ENCODE measurements at places on chromosomes 4 and X. TPM values are rescaled to one million over a fixed set of nuclear protein-coding genes. Genes with fewer than 3 reads are reported as not detected.

GRCh38 chrX:49840679-49841078 is 11.6 kb downstream of the PAGE4 start:
- peaks cover 2% of the 10 kb centered on the region for H3K27me3 ChIP-seq
- H3K4me1 ChIP-seq = no peaks in the 10 kb centered on the region
- peak; percentile 1 for DNase-seq
- no peak overlapping the region for H3K27ac ChIP-seq

DNA sequence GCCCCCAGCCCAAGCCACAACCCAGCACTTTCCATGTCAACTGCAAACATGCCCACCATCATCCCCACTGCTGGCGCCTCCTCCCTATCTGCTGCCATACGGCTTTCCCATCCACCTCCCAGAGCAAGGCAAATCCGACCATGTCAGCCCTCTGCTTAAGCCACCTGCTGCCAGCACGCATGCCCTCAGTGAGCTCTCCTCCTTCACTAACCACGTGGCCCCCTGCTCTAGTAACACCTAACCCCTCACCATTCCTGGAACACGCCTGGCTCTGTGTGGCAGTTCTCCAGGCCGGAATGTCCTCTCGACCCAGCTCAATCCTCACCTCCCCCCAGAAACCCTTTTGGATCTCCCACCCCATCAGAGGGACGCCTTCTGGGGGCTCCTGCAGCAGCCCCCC is 17.4 kb downstream of the BCAP31 start:
- DNase-seq = no peak
- no peaks in the 10 kb centered on the region for H3K27me3 ChIP-seq
- H3K27ac ChIP-seq = no peak overlapping the region
- peaks cover 17% of the 10 kb centered on the region for H3K36me3 ChIP-seq
- H3K4me1 ChIP-seq = no peaks in the 10 kb centered on the region

GRCh38 chr4:158777423-158778155 is 8.8 kb downstream of the FNIP2 start:
- peaks cover 44% of the 10 kb centered on the region for H3K4me1 ChIP-seq
- H3K27me3 ChIP-seq = no peaks in the 10 kb centered on the region
- no peak for DNase-seq
- H3K36me3 ChIP-seq = no peaks in the 10 kb centered on the region

DNA sequence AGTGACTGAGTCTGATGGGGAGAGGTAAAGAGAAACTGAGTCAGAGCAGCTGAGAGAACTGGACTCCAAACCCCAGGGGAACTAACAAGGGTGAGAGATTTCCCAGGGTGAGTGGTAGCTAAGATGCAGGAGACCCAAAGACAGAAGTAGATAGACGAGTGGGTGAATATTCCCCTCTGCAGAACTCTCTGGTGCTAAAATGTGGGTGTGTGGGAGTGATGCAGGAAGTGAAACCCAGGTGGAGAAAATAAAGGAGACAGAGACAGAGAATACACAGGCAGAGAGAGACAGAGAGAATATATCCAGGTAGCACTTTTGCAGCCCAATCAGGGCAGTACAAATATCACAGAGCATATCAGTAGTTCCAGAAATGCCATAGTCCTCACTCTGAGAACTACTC is 212.5 kb upstream of the ZIC3 start:
- H3K4me3 ChIP-seq = no peak overlapping the region
- no peaks in the 10 kb centered on the region for H3K4me1 ChIP-seq
- DNase-seq = no peak

GRCh38 chr4:3037957-3038461 is 36.3 kb downstream of the HTT-AS start:
- peak overlapping the region; percentile 57 for H3K4me3 ChIP-seq
- peak; percentile 6 for DNase-seq
- H3K4me1 ChIP-seq = peaks cover 34% of the 10 kb centered on the region
- peak overlapping the region; percentile 18 for H3K27ac ChIP-seq

DNA sequence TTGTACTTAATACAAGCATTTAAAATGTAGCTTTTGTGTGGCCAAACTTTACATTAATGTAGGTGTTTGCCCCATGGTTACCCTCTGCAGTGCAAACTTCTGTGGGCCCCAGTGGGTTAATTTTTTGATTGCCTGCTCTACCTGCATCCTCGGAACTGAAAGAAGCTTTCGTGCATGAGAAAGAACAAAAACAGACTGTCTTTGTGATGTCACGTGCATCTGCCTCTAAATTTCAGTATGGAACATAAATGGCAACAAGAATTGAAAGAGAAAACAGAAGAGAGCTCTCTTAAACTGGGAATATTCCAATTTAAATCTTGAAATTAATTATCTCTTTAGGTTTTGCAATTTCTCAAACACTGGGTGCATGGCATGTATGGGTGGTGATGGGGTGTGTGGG is 182.4 kb upstream of the LCORL start:
- no peaks in the 10 kb centered on the region for H3K4me1 ChIP-seq
- no peaks in the 10 kb centered on the region for H3K36me3 ChIP-seq
- no peak overlapping the region for H3K4me3 ChIP-seq
- DNase-seq = no peak
- H3K27ac ChIP-seq = no peak overlapping the region
- no peaks in the 10 kb centered on the region for H3K27me3 ChIP-seq

DNA sequence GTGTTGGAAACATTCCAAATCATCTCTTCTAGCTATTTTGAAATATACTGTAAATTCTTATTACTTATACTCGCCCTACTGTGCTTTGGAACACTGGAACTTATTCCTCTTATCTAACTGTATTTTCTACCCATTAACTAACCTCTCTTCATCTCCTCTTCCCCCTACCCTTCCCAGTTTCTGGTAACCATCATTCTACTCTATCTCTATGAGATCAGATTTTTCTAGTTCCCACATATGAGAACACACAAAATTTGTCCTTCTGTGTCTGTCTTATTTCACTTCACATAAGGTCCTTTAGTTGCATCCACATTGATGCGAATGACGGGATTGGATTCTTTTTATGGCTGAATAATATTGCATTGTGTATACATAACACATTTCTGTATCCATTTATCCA is 1003.8 kb upstream of the INTU start:
- no peak for DNase-seq
- H3K27ac ChIP-seq = no peak overlapping the region
- no peak overlapping the region for H3K4me3 ChIP-seq
- H3K27me3 ChIP-seq = no peaks in the 10 kb centered on the region
- no peaks in the 10 kb centered on the region for H3K4me1 ChIP-seq

GRCh38 chr4:41822325-41822724 is 73.8 kb upstream of the PHOX2B start:
- no peak overlapping the region for H3K4me3 ChIP-seq
- no peak overlapping the region for H3K27ac ChIP-seq
- H3K27me3 ChIP-seq = peaks cover 5% of the 10 kb centered on the region
- DNase-seq = no peak
- H3K36me3 ChIP-seq = no peaks in the 10 kb centered on the region

GRCh38 chrX:26999634-27000033 is 463.5 kb downstream of the PPP4R3C start:
- no peaks in the 10 kb centered on the region for H3K27me3 ChIP-seq
- no peaks in the 10 kb centered on the region for H3K36me3 ChIP-seq
- no peak overlapping the region for H3K27ac ChIP-seq
- no peak overlapping the region for H3K4me3 ChIP-seq
- DNase-seq = no peak

DNA sequence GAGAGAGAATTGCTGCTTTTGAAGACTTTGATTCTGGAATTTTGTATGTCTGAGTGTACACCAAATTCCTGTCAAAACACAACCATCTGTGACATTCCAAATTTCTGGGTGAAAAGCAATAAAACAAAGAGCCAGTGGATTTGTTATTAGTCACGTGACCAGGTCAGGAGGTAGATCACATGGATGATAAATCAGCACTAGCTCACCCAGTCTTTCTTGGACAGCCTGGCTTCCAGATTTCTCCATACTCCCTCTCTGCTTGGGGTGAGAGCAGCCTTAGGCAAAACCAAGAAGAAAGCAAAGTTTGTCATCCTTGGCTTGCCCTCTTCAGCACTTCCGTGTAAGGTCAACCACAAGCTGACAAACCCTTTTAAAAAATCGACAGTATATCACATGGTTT is 194.2 kb downstream of the CLCN4 start:
- no peak overlapping the region for H3K4me3 ChIP-seq
- H3K27ac ChIP-seq = no peak overlapping the region
- no peak for DNase-seq
- no peaks in the 10 kb centered on the region for H3K4me1 ChIP-seq
- no peaks in the 10 kb centered on the region for H3K36me3 ChIP-seq

DNA sequence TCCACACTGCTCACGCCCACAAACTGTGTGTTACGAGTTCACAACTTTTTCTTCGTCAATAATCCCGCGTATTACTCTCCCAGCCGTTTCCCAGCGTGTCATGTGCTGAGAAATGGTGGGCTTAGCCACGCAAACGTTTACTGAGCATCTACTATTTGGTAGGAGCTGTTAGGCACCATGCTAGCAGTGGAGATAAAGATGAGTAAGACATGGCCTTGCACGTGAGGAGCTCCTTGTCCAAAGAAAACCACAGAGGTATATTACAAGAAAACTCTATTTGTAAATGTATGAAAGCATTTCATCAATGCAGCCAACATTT is 821 bp upstream of the TMEM128 start:
- H3K36me3 ChIP-seq = peaks cover 9% of the 10 kb centered on the region
- peak overlapping the region; percentile 87 for H3K4me3 ChIP-seq
- H3K27ac ChIP-seq = peak overlapping the region; percentile 97
- H3K4me1 ChIP-seq = peaks cover 35% of the 10 kb centered on the region

GRCh38 chr4:145828802-145829485 is 109.7 kb downstream of the ZNF827 start:
- peaks cover 66% of the 10 kb centered on the region for H3K4me1 ChIP-seq
- H3K4me3 ChIP-seq = peak overlapping the region; percentile 63
- no peaks in the 10 kb centered on the region for H3K27me3 ChIP-seq
- peak overlapping the region; percentile 91 for H3K27ac ChIP-seq
- peaks cover 37% of the 10 kb centered on the region for H3K36me3 ChIP-seq
- DNase-seq = peak; percentile 20

DNA sequence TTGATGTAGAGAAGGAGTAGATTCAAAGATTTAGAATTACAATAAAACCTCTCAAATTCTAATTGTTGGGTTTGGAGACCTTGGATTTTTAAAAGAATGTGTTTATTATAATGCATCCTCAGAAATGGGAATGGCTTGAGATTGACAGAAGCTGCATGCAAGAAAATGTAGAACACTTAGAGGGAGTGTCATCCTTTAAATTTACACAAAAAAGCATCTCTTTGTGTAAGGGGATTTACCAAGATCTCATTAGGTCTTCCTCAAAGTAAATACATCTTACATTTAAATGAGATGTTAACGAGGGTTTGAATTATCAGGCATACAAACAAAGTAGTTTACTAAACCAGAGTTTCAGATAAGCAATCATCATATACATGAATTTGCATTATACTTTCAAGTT is 615.0 kb downstream of the FAM133A start:
- H3K4me1 ChIP-seq = no peaks in the 10 kb centered on the region
- no peaks in the 10 kb centered on the region for H3K27me3 ChIP-seq
- no peaks in the 10 kb centered on the region for H3K36me3 ChIP-seq
- DNase-seq = no peak
- no peak overlapping the region for H3K27ac ChIP-seq
- no peak overlapping the region for H3K4me3 ChIP-seq

- H3K36me3 ChIP-seq = no peaks in the 10 kb centered on the region
- no peak overlapping the region for H3K4me3 ChIP-seq
- H3K27ac ChIP-seq = no peak overlapping the region
- no peak for DNase-seq
- peaks cover 32% of the 10 kb centered on the region for H3K27me3 ChIP-seq
Measured at GRCh38 chr4:140249351-140249750, 95.4 kb upstream of the MAML3 start.

DNA sequence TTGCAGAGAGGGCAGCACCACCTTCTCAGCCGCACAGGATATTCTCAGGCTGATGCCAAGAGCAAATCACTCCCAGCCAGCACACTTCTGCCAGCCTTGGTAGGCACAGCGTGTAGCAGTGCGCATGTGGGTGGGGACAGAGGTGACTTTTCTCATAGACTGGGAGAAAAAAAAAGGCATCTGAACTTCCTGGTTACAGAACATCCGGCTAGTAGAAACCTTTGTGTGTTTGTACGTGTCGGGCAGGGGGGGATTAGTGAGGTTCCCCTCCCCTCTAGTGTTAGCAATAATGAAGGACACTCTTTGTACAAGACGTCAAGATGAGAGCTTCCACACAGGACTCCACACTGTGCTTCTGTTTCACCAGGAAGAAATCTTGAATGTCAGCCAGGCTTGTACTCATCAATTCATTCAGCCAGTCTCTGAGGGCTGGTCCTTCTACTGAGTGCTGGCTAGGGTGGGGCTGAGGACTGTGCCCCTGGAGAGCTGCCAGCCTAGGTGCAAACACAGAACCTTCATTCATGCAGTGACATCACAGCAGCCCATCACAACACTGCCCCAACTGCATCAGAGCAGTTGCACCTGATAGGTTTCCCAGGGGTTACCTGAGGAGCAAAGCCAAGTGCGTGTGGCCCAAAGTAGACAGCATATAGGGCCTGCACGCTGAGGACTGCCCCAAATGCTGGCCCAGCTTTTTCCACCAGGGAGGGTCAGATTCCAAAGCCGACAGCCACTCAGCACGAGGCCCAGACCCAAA is 34.7 kb downstream of the SLC25A5 start:
- no peaks in the 10 kb centered on the region for H3K27me3 ChIP-seq
- H3K36me3 ChIP-seq = no peaks in the 10 kb centered on the region
- H3K4me1 ChIP-seq = peaks cover 7% of the 10 kb centered on the region
- H3K4me3 ChIP-seq = no peak overlapping the region
- no peak overlapping the region for H3K27ac ChIP-seq

DNA sequence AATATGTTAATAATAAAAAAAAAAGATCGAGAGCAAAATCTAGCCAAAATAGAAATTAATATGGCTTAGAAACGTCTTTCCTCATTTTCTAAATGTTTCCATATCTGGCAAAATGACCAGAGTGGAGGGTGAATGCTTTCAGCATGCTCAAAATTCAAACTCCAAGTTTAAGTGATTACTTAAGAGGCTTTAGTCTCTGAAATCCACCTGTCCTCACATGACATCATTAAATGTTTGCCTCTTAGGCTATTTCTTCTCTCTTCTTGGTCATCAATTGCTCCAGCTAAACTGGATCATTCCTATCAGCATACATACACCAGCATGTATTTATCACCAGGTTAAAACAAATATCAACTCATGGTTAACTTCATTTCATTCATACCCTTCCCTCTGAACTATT is 54.5 kb upstream of the ATXN3L start:
- peaks cover 32% of the 10 kb centered on the region for H3K4me1 ChIP-seq
- no peak overlapping the region for H3K27ac ChIP-seq
- no peak for DNase-seq
- H3K27me3 ChIP-seq = no peaks in the 10 kb centered on the region
- no peak overlapping the region for H3K4me3 ChIP-seq
- peaks cover 2% of the 10 kb centered on the region for H3K36me3 ChIP-seq

GRCh38 chrX:10756441-10756840 is 136.1 kb upstream of the MID1 start:
- no peak for DNase-seq
- H3K4me3 ChIP-seq = no peak overlapping the region
- no peak overlapping the region for H3K27ac ChIP-seq
- no peaks in the 10 kb centered on the region for H3K36me3 ChIP-seq

Gene PTTG2
- 0.66 TPM for total RNA-seq

Gene NPNT
- total RNA-seq = 0.17 TPM

Gene UGT2B10
- not detected for total RNA-seq

Gene ARHGAP24
- total RNA-seq = not detected

Gene SLC7A11
- 2.7 TPM for total RNA-seq

Gene UGT2A1
- total RNA-seq = not detected

Gene CABS1
- not detected for total RNA-seq

Gene CCKAR
- not detected for total RNA-seq

Gene F9
- total RNA-seq = not detected

Gene SNX12
- 51.9 TPM for total RNA-seq

Gene GPC3
- 0.24 TPM for total RNA-seq

Gene RNF175
- not detected for total RNA-seq

Gene GAB1
- 1.4 TPM for total RNA-seq

Gene CCDC149
- not detected for total RNA-seq

Measured in activated T-helper 1 cell treated with anti-CD3 and anti-CD28 coated beads, Interleukin-12 subunit alpha, Interleukin-12 subunit beta, Interleukin-2, Interleukin-4 antibody, amounts not matched to agents 30 ng/mL and 10 ng/mL and 1 ng/mL, durations not matched to agents 14 hours and 24 hours and 36 hours (primary cell).